ENCODE measurements at places on chromosomes 5 and 9.

- DNase-seq = no peak
Measured at GRCh38 chr9:129761293-129761900, 8.6 kb upstream of the PTGES start.

GRCh38 chr5:140631831-140632365 lies 1.1 kb downstream of the CD14 start:
- no peak for DNase-seq

DNA sequence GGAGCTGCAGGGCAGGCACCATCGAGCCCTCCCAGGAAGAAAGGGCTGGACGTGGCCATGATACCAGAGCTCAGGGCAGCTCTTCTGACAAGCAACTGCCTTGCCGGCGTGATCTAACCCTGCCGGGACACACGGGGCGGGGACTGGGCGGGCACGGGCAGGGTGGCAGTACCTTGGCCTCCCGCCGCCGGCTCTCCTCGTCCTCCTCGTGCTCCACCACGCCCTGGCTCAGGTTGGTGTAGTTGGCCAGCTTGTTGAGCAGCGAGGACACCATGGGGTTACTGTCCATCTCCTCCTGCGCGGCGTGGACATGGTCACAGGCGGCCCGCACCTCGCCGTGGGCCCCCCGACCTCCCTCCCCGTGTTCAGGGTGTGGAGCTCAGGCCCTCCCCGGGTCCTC lies 18.5 kb downstream of the SLC12A7 start:
- no peak for DNase-seq

- DNase-seq = no peak
Measured at GRCh38 chr5:102249381-102249780, 46.7 kb downstream of the SLCO4C1 start.

DNA sequence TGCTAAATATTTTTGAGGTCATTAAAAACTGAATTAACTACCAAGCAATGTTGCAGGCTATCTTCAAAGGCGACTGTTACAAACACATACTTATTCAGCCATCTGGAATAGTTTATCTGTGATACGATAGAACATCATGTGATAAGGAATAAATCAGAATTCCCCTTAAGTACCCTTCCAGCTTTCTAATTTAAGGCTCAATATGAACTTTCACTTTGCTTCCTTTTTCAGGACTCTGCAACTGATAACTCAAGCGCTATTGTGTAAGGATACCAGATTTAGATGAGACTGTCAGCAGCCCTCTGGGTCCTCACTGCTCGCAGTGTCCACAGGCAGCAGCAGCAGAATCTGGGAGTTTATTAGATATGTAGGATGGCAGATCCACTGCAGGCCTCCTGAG lies 416.3 kb downstream of the SPATA31D1 start:
- DNase-seq = no peak

DNA sequence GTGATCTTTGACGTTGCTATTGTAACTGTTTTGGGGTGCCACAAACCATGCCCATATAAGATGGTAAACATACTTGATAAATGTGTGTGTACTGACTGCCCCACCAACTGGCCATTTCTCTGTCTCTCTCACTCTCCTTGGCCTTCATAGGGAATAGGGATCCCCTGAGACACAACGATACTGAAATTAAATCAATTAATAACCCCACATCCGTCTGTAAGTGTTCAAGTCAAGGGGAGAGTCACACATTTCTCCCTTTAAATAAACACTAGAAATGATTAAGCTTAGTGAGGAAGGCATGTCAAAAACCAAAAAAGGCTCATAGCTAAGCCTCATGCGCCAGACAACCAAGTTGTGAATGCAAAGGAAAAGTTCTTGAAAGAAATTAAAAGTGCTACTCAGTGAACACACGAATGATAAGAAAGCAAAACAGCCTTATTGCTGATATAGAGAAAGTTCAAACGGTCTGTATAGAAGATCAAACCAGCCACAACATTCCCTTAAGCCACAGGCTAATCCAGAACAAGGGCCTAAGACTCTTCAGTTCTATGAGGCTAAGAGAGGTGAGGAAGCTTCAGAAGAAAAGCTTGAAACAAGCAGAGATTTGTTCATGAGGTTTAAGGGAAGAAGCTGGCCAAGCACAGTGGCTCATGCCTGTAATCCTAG lies 111.1 kb downstream of the UGCG start:
- DNase-seq = no peak

- no peak for DNase-seq
Measured at GRCh38 chr5:100854591-100854990, 48.5 kb downstream of the ST8SIA4 start.

- no peak for DNase-seq
Measured at GRCh38 chr5:133079048-133079447, 27.2 kb downstream of the HSPA4 start.

GRCh38 chr9:95382433-95382832 lies 64.9 kb upstream of the FANCC start:
- DNase-seq = peak; percentile 20

GRCh38 chr5:125794922-125795321 lies 628.3 kb upstream of the GRAMD2B start:
- DNase-seq = no peak

DNA sequence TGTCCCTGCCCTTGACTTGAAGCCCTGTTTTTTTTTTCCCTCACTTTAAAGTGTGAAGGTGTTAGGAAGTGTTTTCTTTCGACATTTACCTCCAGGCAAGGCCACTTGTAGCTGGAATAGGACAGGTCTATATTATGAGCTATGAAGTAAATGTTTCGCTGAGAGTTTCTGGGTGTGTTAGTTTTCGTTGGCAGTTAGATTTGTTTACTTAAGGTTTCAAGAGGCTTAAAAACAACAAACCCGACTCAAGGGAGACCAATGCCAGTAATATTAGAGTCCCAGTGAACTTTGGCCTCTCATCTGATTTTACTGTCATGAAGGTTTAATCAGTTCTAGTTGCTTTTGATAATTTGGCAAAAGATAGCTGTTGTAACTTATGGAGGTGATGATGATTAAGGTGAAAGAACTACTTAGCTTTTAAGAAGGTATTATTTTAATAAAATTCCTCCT lies 25.2 kb downstream of the OCLN start:
- DNase-seq = peak; percentile 90

GRCh38 chr5:3010301-3010952 lies 258.9 kb upstream of the IRX2 start:
- no peak for DNase-seq

DNA sequence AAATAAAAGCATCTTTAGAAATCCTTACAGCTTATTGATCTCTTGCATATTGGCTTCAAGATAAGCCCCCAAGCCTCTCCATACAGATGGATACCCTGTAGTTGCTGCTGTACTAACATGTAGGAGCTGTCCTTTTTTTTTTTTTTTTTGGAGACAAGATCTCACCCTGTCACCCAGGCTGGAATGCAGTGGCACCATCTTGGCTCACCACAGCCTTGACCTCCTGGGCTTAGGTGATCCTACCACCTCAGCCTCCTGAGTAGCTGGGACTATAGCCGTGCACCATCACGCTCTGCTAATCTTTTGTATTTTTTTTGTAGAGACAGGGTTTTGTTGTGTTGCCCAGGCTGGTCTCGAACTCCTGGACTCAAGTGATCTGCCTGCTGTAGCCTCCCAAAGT lies 35.4 kb downstream of the SNX30 start:
- DNase-seq = no peak

- DNase-seq = no peak
Measured at GRCh38 chr5:1545805-1546355, 22.1 kb upstream of the LPCAT1 start.

GRCh38 chr5:55191165-55191564 lies 18.2 kb upstream of the CDC20B start:
- no peak for DNase-seq

DNA sequence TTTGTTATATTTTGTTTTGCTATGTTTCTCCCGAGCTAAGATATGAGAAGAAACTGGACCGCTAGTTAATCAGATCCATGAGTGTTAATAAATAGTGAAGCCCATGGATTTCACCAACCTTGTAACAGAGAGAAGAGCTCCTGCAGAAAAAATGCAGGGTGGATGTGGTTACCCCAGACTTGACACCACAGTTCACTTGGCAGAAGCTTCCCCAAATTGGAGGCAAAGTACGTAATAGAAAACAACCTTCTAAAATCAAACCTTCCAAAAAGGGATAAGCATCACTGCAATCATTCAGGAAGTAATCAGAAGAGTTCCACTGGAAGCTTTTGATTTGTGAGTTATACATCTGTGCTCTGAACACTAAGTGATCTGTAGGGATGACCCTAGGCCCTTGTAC lies 267.5 kb downstream of the ACTL7B start:
- no peak for DNase-seq

DNA sequence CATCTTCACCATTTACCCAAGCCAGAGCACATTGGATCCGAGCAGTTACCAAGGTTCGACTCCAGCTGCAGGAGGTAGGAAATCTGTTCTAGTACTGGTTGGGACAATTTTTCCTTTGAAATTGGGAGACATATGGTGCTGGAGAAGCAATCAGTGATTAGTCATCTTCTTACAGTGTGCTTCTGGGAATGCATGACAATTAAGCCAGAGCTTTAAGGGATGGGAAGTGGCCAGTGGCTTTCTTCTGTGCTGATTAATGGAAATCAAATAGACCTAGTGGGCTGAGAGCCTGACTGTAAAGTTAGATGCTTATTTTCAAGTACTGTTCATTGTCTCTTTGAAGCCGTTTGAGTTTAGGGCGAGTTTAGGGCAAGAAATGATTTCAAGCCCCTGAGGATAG lies 152.1 kb downstream of the UNC13B start:
- DNase-seq = no peak

DNA sequence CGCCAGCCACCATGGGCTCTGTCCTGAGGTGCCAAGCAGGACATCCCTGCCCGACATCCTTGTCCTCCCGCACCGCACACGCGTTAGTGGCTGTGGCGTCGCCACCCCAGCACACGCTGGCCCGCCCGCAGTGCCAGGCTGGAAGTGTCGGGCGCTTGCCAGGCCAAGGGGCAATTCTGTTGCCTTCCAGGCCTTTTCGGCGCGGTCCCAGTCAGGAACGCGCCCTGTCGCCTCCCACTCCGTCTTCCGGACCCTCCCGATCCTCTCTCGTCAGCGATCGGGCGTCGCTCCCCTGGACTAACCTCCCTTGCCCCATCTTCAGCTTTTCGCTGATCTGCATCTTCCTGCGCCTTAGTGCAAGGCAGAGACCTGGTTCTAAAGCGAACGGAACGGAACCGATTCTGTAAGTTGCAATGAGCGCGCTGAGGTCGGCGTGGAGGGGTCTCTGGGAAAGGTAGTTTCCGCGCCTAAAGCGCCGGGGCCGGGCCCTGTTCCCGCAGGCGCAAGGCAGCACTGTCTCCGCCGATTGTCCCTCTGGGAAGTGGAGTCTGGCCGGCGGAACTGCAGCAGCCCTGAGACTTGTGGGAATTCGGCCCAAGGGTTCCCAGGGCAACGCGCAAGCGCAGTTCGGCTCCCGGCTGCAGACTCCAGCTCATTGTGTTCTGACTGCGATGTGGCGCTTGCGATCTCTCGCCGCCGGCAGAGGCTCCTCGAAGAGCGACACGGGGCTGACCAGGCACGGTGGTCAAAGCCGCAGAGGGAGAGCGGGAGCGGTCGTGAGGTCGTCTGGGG lies at the start of gene ZNF454:
ZNF454 (plus strand) TSS at position 630 of the 792 bp plus-strand sequence. CDS start 1,594 bp downstream, outside the sequence.
- no peak for DNase-seq

DNA sequence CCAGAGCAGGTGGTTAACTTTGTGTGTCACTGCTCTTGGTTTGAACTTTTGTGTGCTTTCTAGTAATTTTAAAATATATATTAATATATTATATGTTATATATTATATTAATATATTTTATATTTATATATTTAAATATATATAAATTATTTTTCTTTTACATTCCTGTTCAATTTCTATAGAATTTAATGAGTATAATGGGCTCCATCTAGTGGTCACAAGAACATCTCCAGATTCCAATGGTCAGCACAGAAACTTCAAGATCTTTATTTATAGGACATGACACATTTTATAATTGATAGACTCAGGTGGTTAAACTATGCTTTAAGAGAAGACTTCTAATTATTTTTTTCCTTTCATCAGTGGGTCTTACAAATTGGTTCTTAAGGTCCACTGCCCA lies 39.1 kb downstream of the COL23A1 start:
- peak; percentile 18 for DNase-seq

DNA sequence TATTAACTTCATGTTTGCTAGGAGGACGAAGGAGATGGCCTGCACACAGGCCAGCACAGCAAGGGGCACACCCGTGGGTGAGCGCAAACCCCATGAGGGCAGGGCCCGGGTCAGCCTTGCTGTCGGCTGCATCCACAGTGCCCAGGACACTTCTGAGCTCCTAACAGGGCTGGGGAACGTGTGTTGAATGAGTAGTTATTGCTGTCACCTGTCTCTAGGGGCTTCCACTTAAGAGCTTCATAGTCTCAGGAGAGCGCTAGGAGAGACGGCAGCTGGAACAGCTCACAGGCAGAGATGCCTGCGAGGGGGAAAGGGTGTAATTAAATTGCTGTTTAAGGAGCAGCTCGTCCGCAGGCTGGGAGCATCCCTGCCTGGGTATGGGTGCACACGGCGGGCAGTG lies 91.4 kb upstream of the NEURL1B start:
- DNase-seq = no peak

DNA sequence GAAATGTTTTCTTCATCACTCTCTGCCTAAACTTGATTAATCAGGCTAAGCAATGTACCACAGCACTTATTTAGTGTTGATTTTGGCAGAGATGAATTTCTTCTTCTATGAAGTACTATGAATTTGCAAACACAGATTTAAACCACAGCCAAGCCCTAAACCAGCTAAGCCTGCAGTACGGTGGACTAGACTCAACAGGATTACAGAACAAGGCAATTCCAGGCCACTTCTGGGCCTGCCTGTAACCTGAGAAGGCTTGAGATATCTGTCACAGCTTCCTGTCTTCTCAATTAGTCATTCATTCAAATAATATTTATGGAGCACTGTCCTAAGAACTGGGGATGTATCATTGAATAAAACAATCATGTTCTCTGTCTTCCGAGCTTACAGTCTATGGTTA lies 32.4 kb upstream of the CAST start:
- DNase-seq = peak; percentile 45

GRCh38 chr5:158873104-158873503 lies 226.6 kb downstream of the EBF1 start:
- DNase-seq = no peak

GRCh38 chr5:38596981-38597380 lies 40.5 kb upstream of the LIFR start:
- no peak for DNase-seq

DNA sequence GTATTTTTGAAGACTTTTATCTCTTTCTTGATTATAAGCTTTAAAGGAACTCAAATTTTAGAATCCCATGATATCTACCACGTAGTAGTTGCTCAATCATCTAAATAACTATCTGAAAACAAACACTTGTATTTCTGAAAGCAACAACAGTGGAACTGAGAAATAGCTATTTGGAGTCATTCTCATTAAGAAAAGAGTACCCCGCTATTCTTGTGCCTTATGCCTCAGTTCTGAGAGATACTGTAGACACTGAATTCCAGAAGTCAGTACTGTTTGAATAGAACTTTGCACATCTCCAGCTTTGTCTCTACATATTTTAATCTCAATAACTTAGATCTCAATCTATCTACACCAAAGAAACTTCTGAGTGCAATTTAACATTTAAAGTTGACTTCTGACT lies 11.4 kb downstream of the CHD1 start:
- no peak for DNase-seq

- no peak for DNase-seq
Measured at GRCh38 chr9:7402334-7403027, 397.1 kb downstream of the DMAC1 start.

Data from Caki2 (cell line).